ENCODE measurements at places on chromosomes 2 and 18.

GRCh38 chr2:216989340-216990129, 129.7 kb upstream of the TNP1 start:
- DNase-seq, result no peak

DNA sequence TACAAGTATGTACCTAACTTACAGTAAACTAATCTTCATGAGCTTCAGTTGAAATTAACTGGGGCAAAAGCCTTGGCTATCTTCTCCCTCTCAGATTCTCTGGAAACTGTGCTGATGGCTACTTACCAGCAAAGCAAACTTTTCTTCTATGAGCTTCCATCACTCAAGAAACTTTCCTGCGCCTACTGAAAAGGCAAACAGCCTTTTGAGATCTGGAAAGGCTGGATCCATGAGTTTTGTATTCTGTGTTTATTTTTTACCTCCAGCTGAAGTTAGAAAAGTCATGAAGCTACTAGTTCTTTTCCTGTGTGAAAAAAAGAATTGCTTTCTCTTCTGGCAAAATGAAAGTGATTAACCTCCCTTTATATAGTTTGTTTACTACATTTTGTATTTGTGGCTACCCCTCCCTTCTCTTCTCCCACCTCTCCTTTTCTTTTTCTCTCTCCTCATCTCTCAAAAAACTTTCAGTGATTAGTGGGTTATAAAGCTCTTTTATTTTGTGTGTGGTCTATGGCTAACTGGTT, 49.2 kb upstream of the RNF152 start:
- DNase-seq, result no peak

- no peak for DNase-seq
Observed at GRCh38 chr2:163613266-163613731, 122.5 kb downstream of the FIGN start.

GRCh38 chr2:178265851-178266250, 71.5 kb downstream of the OSBPL6 start:
- no peak for DNase-seq

GRCh38 chr2:140593132-140593531, 1537.7 kb downstream of the LRP1B start:
- no peak for DNase-seq

GRCh38 chr2:9318461-9319337, 104.6 kb downstream of the ITGB1BP1 start:
- DNase-seq, result no peak
